Stomach (tissue), 19 donors: ENCODE measurements at places on chromosomes 11 and 22. TPM values are rescaled to one million over a fixed set of nuclear protein-coding genes. Genes with fewer than 3 reads are reported as not detected.

TRIM6 gene
- not detected for total RNA-seq

DNA sequence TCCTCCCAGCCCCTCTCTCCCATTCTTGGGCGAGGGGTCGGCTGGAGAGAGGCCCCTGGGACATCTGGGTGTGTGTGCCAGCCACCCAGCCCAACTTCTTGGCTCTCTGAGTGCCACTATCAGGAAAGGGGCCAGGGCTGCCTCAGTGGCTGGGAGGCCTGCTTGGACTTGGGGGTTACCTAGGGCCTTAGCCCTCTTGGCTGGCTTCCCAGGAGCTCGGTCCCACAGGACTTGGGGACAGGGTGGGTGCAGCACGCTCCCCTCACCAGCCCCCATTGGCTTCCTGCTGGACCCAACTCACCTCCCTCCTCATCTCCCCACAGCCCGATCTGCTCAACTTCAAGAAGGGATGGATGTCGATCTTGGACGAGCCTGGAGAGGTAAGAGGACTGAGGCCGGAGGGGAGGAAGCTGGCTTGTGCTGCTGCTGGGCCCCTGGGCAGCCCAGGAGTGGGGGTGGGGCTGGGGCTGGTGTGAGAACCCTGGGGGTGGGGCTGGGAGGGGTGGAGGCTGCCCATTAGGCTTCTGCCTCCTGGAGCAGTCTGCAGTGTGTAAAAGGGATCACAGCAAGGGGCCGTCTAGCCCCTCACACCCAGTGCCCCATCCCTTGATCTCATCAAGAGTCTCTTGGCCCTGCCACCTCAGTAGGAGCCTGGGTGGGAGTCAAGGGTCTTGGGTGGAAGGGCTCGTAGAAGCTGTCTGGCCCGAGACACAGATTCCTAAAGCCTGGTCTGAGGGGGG, 54.8 kb downstream of the TRIOBP start:
- peak overlapping the region; percentile 13 for H3K4me3 ChIP-seq
- no peaks in the 10 kb centered on the region for H3K27me3 ChIP-seq
- no peak for DNase-seq
- H3K27ac ChIP-seq, result peak overlapping the region; percentile 97
- peaks cover 20% of the 10 kb centered on the region for H3K36me3 ChIP-seq
- H3K4me1 ChIP-seq, result peaks cover 71% of the 10 kb centered on the region

- no peaks in the 10 kb centered on the region for H3K36me3 ChIP-seq
- no peak for DNase-seq
- H3K4me3 ChIP-seq, result no peak overlapping the region
- H3K27me3 ChIP-seq, result no peaks in the 10 kb centered on the region
- no peak overlapping the region for H3K27ac ChIP-seq
- H3K4me1 ChIP-seq, result no peaks in the 10 kb centered on the region
Observed at GRCh38 chr11:36475192-36475591, 34.9 kb downstream of the TRAF6 start.

GRCh38 chr22:36725366-36726006, 21.9 kb upstream of the CACNG2 start:
- no peak overlapping the region for H3K27ac ChIP-seq
- no peaks in the 10 kb centered on the region for H3K27me3 ChIP-seq
- H3K36me3 ChIP-seq, result no peaks in the 10 kb centered on the region
- DNase-seq, result no peak
- no peaks in the 10 kb centered on the region for H3K4me1 ChIP-seq

GRCh38 chr22:36183446-36183845, 18.2 kb downstream of the APOL4 start:
- H3K27ac ChIP-seq, result no peak overlapping the region
- no peaks in the 10 kb centered on the region for H3K36me3 ChIP-seq
- DNase-seq, result no peak
- no peak overlapping the region for H3K4me3 ChIP-seq
